ENCODE measurements at places on chromosomes 2 and 18. TPM values are rescaled to one million over a fixed set of nuclear protein-coding genes. Genes with fewer than 3 reads are reported as not detected.

Gene SRD5A2
- not detected for total RNA-seq

Gene VIT
- not detected for total RNA-seq

Gene C2orf15
- 0.60 TPM for total RNA-seq

Gene IL36B
- total RNA-seq, result not detected

Gene PROM2
- 40.7 TPM for total RNA-seq

Gene TMEM169
- 0.11 TPM for total RNA-seq

Gene GALR1
- not detected for total RNA-seq

Gene DOK6
- not detected for total RNA-seq

Gene FLACC1
- 0.39 TPM for total RNA-seq

Gene DNMT3A
- total RNA-seq, result 8.0 TPM

Gene RAX
- not detected for total RNA-seq

Gene FAP
- 3.0 TPM for total RNA-seq

Gene SPEG
- 24.9 TPM for total RNA-seq

Gene PREPL
- 22.1 TPM for total RNA-seq

Gene ANKRD62
- total RNA-seq, result not detected

Gene NCL
- total RNA-seq, result 700 TPM

Gene DYNAP
- total RNA-seq, result not detected

Gene GREB1L
- 5.3 TPM for total RNA-seq

Gene DNAJC5G
- not detected for total RNA-seq

Gene IL36A
- total RNA-seq, result not detected

Gene TWIST2
- 24.1 TPM for total RNA-seq

Gene ESPNL
- total RNA-seq, result 0.92 TPM

Gene TFCP2L1
- total RNA-seq, result 13.8 TPM

Gene MRPL44
- total RNA-seq, result 33.2 TPM

Gene ATP8B1
- total RNA-seq, result 14.7 TPM

Gene C18orf32
- 25.4 TPM for total RNA-seq

Gene LYG2
- not detected for total RNA-seq

Gene KLF11
- 6.0 TPM for total RNA-seq

Gene LBH
- total RNA-seq, result 1.5 TPM

Gene KATNAL2
- total RNA-seq, result 0.95 TPM

Gene FSHR
- not detected for total RNA-seq

Gene FAM237A
- not detected for total RNA-seq

Gene VPS54
- 26.3 TPM for total RNA-seq

Gene CYP27A1
- 0.44 TPM for total RNA-seq

Gene CXCR1
- total RNA-seq, result 0.28 TPM

Gene SERPINB12
- 0.07 TPM for total RNA-seq

Gene PRKAG3
- total RNA-seq, result not detected

Gene ARHGEF33
- total RNA-seq, result 0.37 TPM

Gene SLC19A3
- total RNA-seq, result 0.21 TPM

Gene CLEC4F
- total RNA-seq, result not detected

Gene ANKRD30B
- not detected for total RNA-seq

Gene MROH2A
- total RNA-seq, result 0.11 TPM

Gene EDAR
- total RNA-seq, result 0.03 TPM

Gene TMEM37
- total RNA-seq, result not detected

Gene TGFBRAP1
- 18.8 TPM for total RNA-seq

Gene GCA
- 9.2 TPM for total RNA-seq

Gene SULT1C4
- not detected for total RNA-seq

Gene FOXD4L1
- total RNA-seq, result 0.03 TPM

Gene SCN3A
- not detected for total RNA-seq
